Fibroblast of mammary gland (primary cell): ENCODE measurements at places on chromosomes 11 and 22.

- DNase-seq, result peak; percentile 60
Measured at GRCh38 chr11:77278595-77279506, 22.6 kb downstream of the GDPD4 start.

DNA sequence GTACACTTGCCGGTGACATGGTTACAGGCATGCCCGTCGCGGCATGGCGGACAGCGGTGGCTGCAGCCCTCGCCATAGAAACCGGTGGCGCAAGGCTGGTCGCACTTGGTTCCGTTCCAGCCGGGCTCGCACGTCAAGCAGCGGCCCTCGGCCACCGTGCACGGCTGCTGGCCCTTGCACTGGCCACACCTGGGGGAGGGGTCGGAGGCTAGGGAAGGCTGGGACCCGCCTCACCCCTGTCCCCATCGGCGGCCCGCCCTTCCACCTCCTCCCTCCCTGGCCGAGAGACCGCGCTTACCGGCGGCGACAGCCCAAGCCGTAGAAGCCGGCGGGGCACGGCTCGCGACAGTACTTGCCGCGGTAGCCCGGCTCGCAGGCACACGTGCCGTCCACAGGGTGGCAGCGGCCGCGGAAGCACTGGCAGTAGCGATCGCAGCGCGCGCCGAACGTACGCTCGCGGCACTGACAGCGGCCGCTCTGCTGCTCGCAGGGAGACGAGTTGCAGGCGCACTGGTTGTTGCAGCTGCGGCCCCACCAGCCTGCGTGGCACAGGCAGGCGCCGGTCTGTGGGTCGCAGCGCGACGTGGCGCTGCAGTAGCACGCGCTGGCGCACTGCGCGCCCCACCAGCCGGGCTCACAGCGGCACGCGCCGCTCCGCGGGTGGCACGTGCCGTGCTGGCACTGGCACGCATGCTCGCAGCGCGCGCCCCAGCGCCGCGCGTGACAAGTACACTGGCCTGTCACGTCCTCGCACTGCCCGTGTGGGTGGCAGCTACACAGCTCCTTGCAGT, 6.7 kb downstream of the SCARF2 start:
- no peak for DNase-seq

DNA sequence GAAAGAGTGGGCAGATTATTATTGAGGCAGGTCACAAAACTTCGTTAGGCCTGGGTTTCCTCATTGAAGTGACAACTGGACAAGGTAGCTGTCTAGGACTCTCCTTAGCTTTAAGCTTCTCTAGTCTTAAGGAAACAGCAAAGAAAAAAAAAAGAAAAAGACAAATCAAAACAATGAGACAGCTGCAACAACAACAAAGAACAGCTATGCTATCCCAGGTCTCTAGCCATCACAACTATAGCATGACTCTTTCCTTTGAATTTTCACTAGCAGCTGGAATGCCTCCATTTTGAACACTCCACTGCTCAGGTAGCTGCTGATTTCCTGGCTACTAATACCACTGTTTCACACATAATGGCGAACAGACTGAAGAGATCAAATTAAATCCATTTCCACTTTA, 302.4 kb upstream of the SORL1-AS1 start:
- no peak for DNase-seq

GRCh38 chr11:34633990-34634693, 13.2 kb downstream of the EHF start:
- DNase-seq, result peak; percentile 57

GRCh38 chr11:1881442-1882264, 10.0 kb downstream of the PRR33 start:
- DNase-seq, result peak; percentile 35

GRCh38 chr11:40100162-40100553, 1359.3 kb downstream of the LRRC4C start:
- no peak for DNase-seq
